ENCODE measurements at places on chromosomes 7 and 10.

- no peak for DNase-seq
Measured at GRCh38 chr10:30125496-30125895, 66.1 kb upstream of the JCAD start.

DNA sequence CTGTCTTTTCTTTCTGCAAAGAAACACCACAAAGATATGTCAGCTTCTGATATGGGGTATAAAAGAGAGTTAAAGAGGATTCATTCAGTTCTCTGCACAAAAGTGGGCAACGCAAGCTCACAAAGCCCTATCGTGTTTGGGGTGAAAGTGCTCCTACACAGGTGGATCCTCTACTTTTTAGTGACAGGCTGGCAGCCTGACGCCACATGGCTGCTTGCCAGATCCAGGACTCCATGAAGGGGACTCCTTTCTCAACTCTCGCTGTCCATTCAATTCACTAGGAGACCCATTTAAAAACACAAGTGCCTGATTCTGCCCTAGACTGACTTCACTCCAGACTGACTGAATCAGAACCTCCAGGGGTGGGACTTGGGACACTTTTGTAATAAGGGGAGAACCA is 8.0 kb downstream of the PARP12 start:
- DNase-seq, result no peak

DNA sequence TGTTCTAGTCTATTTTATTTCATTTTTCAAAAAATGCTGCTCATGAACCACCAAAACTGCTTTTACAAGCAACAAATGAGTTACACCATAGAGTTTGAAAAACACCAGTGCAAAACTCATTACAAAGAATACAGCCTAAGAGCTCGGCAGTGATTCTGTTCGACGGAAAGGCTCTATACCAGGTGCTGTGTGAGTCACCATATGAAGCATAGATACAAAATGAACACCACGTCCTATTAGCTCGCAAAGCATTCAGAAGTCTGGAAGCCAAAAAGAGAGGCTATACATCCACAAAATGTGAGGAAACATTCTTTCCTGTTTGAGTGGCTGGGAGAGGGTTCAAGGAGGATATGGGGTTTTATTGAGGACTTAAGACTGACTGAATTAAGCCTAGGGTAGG is 136.1 kb downstream of the ATE1 start:
- no peak for DNase-seq

- DNase-seq, result no peak
Measured at GRCh38 chr10:6135039-6135438, 46.2 kb downstream of the RBM17 start.

DNA sequence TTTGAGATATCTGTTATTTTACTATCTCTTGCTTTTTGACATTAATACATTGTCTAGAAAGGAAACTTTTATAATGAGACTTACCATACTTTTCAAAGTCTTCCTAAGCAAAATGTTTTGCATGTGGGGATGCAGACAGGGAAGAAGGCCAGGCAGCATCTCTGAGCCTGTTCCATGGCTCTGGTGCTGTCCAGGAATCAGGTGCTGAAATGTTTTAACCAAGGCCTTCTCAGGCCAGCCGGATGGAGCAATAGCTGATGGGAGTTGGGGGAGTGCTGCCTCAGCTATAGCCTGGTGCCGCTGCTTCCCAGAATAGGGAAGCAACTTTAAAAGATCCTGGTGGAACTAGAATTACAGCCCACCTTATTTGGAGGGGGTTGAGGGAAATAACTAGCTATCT is 38.5 kb downstream of the CRTAC1 start:
- DNase-seq, result peak; percentile 31

GRCh38 chr7:104972500-104972899 is 41.5 kb upstream of the KMT2E start:
- no peak for DNase-seq

- DNase-seq, result no peak
Measured at GRCh38 chr7:29346231-29346978, 151.8 kb downstream of the CHN2 start.

DNA sequence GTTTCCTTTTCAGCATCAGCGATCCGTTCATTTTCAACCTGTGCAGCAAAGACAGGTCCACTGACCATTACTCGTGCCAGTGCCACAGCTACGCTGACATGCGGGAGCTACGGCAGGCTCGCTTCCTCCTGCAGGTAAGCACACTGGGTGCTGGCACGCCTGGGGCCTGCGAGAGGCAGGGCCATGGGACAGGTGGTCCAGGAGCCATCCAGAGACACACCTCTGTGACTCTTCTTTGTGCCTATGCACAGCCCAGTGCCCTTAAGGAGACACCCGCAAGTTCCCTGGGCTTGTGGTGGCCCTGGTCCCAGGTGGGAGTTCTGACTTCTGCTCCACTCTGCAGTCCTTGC is 42.2 kb downstream of the LRRC18 start:
- no peak for DNase-seq

DNA sequence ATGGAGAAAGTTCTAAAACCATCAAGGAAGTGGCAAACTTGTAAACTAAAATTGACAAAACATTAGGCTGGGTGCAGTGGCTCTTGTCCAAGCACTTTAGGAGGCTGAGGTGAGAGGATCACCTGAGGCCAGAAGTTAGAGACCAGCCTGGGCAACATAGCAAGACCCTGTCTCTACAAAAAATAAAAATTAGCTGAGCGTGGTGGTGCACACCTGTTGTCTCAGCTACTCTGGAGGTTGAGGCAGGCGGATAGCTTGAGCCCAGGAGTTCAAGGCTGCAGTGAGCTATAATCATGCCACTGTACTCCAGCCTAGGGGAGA is 29.4 kb upstream of the HNRNPH3 start:
- no peak for DNase-seq

- peak; percentile 51 for DNase-seq
Measured at GRCh38 chr7:143882604-143883078, 19.3 kb downstream of the TCAF1 start.

- no peak for DNase-seq
Measured at GRCh38 chr7:42746214-42746613, 165.7 kb downstream of the C7orf25 start.

DNA sequence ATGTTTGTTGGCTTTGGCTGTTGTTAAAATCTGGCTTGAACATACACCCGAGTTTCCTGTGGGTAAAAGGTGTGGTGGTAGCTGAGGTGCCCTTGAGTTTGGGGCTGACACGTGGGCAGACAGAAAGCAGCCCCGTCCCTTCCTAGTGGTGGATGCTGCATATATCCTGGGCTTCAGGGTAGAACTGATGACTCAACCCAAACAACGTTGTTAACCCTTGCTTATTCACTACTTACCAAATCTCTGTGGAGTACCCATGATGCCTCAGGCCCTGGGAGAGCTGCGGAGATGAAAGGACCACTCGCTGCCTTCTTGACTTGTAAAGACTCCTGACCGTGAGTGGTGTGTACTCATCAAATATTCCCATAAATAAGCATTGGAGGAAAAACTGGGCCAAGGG is 245.1 kb downstream of the RAB11FIP2 start:
- DNase-seq, result no peak

DNA sequence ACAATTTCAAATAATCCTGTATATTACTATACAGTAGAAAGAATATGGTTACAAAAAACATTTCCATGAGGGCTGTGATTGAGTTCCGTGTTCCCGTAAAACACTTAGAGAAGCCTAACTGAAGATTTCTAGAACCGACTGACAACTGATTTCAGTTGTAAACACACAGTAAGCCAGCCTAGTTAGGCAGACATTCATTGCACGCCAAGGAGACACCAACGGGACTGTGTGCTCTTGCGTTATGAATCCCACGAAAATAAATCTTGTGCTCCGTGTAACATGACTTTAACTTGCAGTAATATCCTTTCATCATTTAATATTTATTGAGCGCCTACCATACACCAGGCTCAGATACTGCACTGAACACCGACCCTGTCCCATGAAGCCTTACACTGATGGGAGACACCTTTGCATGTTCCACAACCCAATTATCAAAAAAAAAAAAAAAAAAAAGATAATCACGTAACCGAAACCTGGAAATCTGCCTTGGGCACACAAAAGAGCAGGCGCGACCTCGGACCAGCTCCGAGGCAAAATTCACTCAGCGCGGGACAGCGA is 420 bp upstream of the KLHL7 start:
- DNase-seq, result no peak
